ENCODE measurements at places on chromosomes 11 and 22.
A peak's percentile ranks its signal among the peaks of the same experiment; 100 is the strongest.

DNA sequence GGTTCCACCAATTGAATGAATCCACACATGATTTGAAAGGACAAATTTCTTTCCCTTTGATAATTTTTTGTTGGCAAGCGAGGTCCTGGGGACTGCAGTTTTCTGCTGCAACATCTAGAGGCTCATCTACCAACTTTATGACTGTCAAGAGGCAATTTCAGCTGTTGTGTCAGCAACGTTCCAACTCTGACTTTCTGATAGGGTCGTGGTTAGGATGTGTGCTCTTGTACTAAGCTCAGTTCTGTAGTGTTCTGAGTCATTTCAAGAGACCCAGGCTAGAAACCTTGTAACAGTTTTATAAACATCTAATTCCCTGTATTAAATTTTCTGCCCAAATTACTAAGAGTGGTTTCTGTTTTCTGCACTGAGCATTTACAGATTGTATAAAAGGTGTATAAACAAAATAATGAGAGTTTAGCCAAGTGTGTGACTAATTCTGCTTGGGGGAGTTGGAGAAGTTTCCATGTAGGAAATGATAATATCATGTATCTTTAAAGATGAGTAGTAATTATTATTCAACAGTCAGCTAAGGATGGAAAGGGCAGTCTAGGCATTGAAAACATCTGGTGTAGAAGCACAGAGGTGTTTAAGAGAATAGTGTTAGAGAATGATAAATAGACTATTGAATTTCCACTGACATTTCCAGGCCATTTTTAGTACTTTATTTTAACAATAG, 72.2 kb downstream of the RBMXL2 start:
- no peaks in the 10 kb centered on the region for H3K36me3 ChIP-seq
- no peaks in the 10 kb centered on the region for H3K4me1 ChIP-seq
- H3K27me3 ChIP-seq, result peaks cover 12% of the 10 kb centered on the region
- no peak overlapping the region for H3K27ac ChIP-seq
- H3K4me3 ChIP-seq, result no peak overlapping the region

GRCh38 chr11:65476632-65477148, 22.2 kb upstream of the MALAT1 start:
- no peaks in the 10 kb centered on the region for H3K36me3 ChIP-seq
- H3K4me1 ChIP-seq, result peaks cover 52% of the 10 kb centered on the region
- peak overlapping the region; percentile 93 for H3K4me3 ChIP-seq
- H3K27ac ChIP-seq, result peak overlapping the region; percentile 99
- peaks cover 6% of the 10 kb centered on the region for H3K27me3 ChIP-seq
- DNase-seq, result no peak

DNA sequence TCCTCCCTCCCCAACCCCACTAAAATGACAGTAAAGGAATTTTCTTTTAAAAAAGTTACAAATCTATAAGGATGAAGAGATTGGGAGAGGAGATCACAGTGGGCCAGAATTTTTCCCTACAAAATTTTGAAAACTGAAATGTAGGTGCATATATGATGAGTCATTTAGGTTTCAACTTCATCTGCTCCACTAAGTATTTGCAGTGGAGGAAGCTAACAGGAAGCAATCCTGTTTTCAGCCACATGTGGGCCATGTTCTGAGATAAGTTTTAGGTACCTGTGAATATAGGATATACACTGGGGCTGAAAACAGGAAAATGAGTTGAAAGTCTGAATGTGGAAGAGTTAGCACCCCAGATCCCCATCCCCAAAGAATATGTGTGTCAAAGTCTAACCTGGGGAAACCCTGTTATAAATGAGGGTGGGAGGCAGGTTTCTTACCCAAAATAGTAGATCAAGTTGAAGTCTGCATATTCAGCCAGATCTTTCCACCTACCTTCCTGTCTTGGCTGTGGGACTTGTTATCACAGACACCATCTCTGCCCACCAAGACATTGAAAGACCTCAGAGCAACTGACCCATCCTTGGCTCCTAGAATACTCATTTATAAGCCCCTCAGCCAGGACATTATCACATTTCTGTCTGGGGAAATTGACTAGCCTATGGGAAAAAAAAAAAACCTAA, 87.3 kb downstream of the PACS1 start:
- H3K4me1 ChIP-seq, result no peaks in the 10 kb centered on the region
- H3K27ac ChIP-seq, result no peak overlapping the region
- H3K27me3 ChIP-seq, result peaks cover 2% of the 10 kb centered on the region
- no peak for DNase-seq
- H3K4me3 ChIP-seq, result no peak overlapping the region

- H3K4me3 ChIP-seq, result no peak overlapping the region
- no peaks in the 10 kb centered on the region for H3K36me3 ChIP-seq
- no peak overlapping the region for H3K27ac ChIP-seq
- peaks cover 29% of the 10 kb centered on the region for H3K27me3 ChIP-seq
Observed at GRCh38 chr11:63212742-63213141, 30.7 kb downstream of the SLC22A25 start.

DNA sequence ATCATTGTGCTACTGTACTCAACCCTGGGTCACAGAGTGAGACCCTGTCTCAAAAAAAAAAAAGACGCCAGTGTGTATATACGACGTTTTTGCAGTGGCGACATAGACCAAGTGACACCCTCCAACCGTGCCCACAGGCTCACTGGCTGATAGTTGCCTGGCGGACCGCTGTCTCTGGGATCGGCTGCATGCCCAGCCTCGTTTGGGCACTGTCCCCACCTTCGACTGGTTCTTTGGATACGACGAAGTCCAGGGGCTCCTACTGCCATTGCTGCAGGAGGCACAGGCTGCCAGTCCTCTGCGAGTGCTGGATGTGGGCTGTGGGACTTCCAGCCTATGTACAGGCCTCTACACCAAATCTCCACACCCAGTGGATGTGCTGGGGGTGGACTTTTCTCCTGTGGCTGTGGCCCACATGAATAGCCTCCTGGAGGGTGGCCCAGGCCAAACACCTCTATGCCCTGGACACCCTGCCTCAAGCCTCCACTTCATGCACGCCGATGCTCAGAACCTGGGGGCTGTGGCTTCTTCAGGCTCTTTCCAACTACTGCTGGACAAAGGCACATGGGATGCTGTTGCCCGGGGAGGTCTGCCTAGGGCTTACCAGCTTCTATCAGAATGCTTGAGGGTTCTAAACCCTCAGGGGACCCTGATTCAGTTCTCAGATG, 1.3 kb downstream of the CSKMT start:
- DNase-seq, result no peak
- H3K4me1 ChIP-seq, result peaks cover 37% of the 10 kb centered on the region
- H3K27me3 ChIP-seq, result no peaks in the 10 kb centered on the region
- H3K36me3 ChIP-seq, result peaks cover 27% of the 10 kb centered on the region

DNA sequence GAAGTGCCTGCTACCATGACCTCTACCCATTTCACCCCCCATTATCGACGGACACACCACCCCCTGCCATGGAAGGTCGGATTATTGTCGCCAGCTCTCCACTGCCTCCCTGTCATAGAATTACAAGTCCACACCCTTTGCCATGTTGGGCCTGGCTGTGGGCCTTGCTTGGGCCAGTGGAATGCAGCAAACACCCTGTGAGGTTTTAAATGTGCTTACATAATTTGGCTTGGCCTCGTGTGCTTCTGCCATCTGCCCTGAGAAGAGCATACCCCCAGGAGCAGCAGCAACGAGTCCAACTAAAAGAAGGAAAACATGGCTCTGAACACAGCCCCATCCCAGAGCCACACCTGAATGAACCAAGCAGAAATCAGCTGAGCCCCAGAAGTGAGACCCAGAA, 94.1 kb upstream of the PRDM11 start:
- no peak overlapping the region for H3K4me3 ChIP-seq
- no peak overlapping the region for H3K27ac ChIP-seq
- H3K27me3 ChIP-seq, result peaks cover 27% of the 10 kb centered on the region
- no peak for DNase-seq

GRCh38 chr22:22684580-22685561, 40.5 kb downstream of the GGTLC2 start:
- H3K27ac ChIP-seq, result no peak overlapping the region
- peaks cover 28% of the 10 kb centered on the region for H3K27me3 ChIP-seq
- peaks cover 20% of the 10 kb centered on the region for H3K4me1 ChIP-seq
- H3K4me3 ChIP-seq, result no peak overlapping the region

DNA sequence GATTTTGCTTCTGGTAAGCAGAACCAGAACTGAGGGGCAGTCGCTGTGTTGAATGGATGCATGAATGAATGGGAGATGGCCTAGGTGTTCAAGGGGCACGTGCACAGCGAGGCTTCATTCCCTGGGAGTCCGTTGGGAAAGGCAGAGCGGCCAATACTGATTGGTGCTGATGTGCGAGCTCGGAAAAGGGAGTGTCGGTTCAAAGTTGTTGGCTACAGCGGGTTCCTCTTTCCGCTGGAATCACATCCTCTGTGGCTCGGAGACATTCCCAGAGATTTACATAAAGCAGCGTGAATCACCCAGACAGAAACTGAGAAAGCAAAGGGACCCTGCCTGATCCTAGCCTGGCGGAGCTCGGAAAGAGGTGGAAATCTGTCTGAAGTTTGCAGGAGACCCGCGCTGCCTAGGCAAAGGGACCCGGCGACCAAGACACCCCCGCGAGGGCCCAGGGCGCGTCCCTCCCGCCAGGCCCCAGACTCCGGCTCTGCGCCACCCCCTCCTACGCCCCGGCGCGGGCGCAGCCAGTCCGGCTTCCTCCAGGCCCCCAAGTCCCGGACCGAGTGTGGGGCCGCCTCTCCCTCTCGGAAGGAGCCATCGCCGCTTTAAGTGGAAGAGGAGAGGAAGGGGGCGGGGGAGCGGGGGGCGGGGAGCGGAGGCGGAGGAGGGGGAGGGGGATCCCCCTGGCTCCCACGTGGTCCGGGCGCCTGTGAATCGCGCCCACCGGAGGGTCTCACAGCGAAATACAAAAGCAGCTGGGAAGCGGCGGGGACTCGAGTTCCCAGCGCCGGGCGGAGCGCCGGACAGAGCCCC, at the start of gene FJX1:
FJX1 (plus strand) TSS at position 774 of the 810 bp plus-strand sequence. CDS start 177 bp downstream, outside the sequence.
- H3K27ac ChIP-seq, result peak within 1 kb of the TSS; percentile 91
- H3K36me3 ChIP-seq, result no peaks in the 10 kb centered on the region
- DNase-seq, result peak; percentile 77
- H3K4me3 ChIP-seq, result peak within 1 kb of the TSS; percentile 87

DNA sequence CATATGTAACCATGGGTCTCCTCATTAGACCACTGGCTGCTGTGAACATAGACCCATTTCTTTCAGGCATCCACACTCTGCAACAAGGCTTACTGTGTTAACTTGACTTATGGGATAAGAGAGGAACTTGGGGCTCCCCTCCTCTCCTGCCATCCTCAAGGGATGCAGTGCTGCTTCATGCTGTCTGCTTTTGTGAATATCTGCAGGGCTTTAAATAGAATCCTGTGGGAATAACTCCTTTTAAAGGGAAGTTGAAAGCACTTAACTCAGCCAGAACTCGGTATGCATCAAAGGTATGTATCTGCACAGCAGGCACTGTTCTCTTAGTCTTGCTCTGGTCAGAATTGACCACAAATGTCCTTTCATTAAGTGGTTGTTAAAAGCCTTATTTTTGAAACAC, 222.5 kb upstream of the KIRREL3 start:
- no peaks in the 10 kb centered on the region for H3K4me1 ChIP-seq
- no peak for DNase-seq
- no peaks in the 10 kb centered on the region for H3K36me3 ChIP-seq
- H3K4me3 ChIP-seq, result no peak overlapping the region

- peaks cover 24% of the 10 kb centered on the region for H3K4me1 ChIP-seq
- H3K27ac ChIP-seq, result no peak overlapping the region
- no peak for DNase-seq
- H3K27me3 ChIP-seq, result peaks cover 29% of the 10 kb centered on the region
Observed at GRCh38 chr11:117908109-117908895, 20.9 kb downstream of the TMPRSS13 start.

GRCh38 chr11:102118937-102119336, 8.7 kb downstream of the YAP1 start:
- peak overlapping the region; percentile 98 for H3K27ac ChIP-seq
- peaks cover 72% of the 10 kb centered on the region for H3K4me1 ChIP-seq
- peak overlapping the region; percentile 71 for H3K4me3 ChIP-seq
- peaks cover 4% of the 10 kb centered on the region for H3K27me3 ChIP-seq

GRCh38 chr22:47259049-47259448, 496.6 kb downstream of the TBC1D22A start:
- no peak for DNase-seq
- peaks cover 11% of the 10 kb centered on the region for H3K27me3 ChIP-seq
- no peak overlapping the region for H3K4me3 ChIP-seq
- no peaks in the 10 kb centered on the region for H3K4me1 ChIP-seq

DNA sequence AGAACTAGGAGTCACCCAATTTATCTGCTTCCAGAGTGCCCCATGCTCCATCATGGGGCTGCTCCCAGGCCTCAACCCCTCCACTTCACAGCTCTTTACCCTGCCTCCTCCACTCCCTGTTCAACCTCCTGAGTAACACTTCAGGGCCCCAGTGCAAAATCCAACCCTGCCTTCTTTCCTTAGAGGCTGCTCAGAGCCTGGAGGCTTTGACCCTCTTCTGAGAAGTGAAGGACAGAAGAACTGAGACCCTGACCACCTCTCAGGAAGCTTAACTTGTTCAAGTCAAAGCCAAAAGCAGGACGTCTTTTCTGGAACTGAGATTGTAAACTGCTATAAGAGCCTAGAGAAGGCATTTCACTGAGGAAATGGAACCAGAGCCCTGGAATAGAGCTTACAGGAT, 15.5 kb downstream of the EIF3F start:
- H3K36me3 ChIP-seq, result peaks cover 29% of the 10 kb centered on the region
- no peaks in the 10 kb centered on the region for H3K4me1 ChIP-seq
- H3K27me3 ChIP-seq, result peaks cover 12% of the 10 kb centered on the region
- no peak overlapping the region for H3K4me3 ChIP-seq
- no peak overlapping the region for H3K27ac ChIP-seq

- H3K4me1 ChIP-seq, result no peaks in the 10 kb centered on the region
- H3K27ac ChIP-seq, result peak overlapping the region; percentile 66
- peaks cover 16% of the 10 kb centered on the region for H3K36me3 ChIP-seq
- H3K4me3 ChIP-seq, result no peak overlapping the region
Observed at GRCh38 chr22:40764763-40765441, 54.2 kb downstream of the SLC25A17 start.

- peak overlapping the region; percentile 98 for H3K27ac ChIP-seq
- DNase-seq, result no peak
- no peaks in the 10 kb centered on the region for H3K27me3 ChIP-seq
- peak overlapping the region; percentile 70 for H3K4me3 ChIP-seq
- H3K4me1 ChIP-seq, result peaks cover 28% of the 10 kb centered on the region
- H3K36me3 ChIP-seq, result no peaks in the 10 kb centered on the region
Observed at GRCh38 chr11:86070142-86071056, 1.5 kb upstream of the PICALM start.

- peaks cover 35% of the 10 kb centered on the region for H3K4me1 ChIP-seq
- no peak overlapping the region for H3K4me3 ChIP-seq
Observed at GRCh38 chr11:75326439-75326810, 25.0 kb downstream of the ARRB1 start.

- H3K4me1 ChIP-seq, result peaks cover 17% of the 10 kb centered on the region
- H3K36me3 ChIP-seq, result peaks cover 18% of the 10 kb centered on the region
- H3K27ac ChIP-seq, result peak within 1 kb of the TSS; percentile 95
- peak within 1 kb of the TSS; percentile 93 for H3K4me3 ChIP-seq
Observed at GRCh38 chr22:41204992-41205900, at the start of gene L3MBTL2. Gene L3MBTL2, plus strand, starts transcription at chr22:41205312. Its CDS starts 51 bp downstream, at chr22:41205363.

- no peaks in the 10 kb centered on the region for H3K27me3 ChIP-seq
- no peak overlapping the region for H3K27ac ChIP-seq
- no peaks in the 10 kb centered on the region for H3K4me1 ChIP-seq
- H3K4me3 ChIP-seq, result no peak overlapping the region
Observed at GRCh38 chr11:29750392-29750791, 266.4 kb downstream of the KCNA4 start.

- H3K36me3 ChIP-seq, result peaks cover 6% of the 10 kb centered on the region
- peaks cover 14% of the 10 kb centered on the region for H3K27me3 ChIP-seq
- DNase-seq, result no peak
- no peak overlapping the region for H3K4me3 ChIP-seq
- no peak overlapping the region for H3K27ac ChIP-seq
Observed at GRCh38 chr11:46930089-46930488, 6.5 kb upstream of the CSTPP1 start.

- peaks cover 23% of the 10 kb centered on the region for H3K27me3 ChIP-seq
- no peak overlapping the region for H3K4me3 ChIP-seq
- H3K36me3 ChIP-seq, result peaks cover 68% of the 10 kb centered on the region
- H3K27ac ChIP-seq, result no peak overlapping the region
Observed at GRCh38 chr11:44189986-44190882, 94.8 kb downstream of the EXT2 start.

Measured in nephron progenitor cell (in vitro differentiated cells).